SK-MEL-5 (cell line): ENCODE measurements at places on chromosomes 7 and 10. TPM values are rescaled to one million over a fixed set of nuclear protein-coding genes. Genes with fewer than 3 reads are reported as not detected.

- no peak for DNase-seq
Measured at GRCh38 chr7:7203813-7204575, 21.6 kb downstream of the C1GALT1 start.

GIMAP6 gene
- total RNA-seq = not detected in 2 replicates

DNA sequence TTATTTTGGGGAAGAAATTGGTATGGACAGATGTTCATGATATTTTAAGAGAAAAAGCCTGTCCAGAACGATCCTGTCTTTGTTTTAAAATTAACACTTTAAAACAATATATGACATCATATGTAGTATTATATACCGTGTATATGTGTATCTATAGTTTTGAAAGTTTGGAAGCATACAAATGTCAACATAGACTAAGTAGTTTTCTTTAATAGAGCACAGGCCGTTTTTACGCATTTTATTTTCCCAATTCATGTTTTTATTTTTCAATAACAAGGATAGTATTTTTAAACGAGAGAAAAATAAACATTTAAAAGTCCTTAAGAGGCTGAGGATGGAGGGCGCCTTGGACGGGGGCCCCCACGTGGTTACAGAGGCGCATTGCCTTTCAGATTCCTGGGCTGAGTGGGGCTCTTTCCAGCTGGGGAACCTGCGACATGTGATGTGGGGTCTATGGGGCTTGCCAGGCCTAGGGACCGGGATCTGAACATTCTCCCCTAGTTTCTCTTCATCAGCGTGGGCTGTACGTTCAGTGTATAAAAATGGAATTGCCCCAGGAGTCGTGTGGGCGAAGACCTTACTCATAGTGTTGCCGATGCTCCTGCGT is 127.8 kb upstream of the ZNF746 start:
- DNase-seq = peak; percentile 42

TRIM73 gene
- total RNA-seq = 0.37 and 0.50 TPM in 2 replicates

GRCh38 chr10:1097436-1097835 is 41.3 kb downstream of the WDR37 start:
- DNase-seq = no peak

DNA sequence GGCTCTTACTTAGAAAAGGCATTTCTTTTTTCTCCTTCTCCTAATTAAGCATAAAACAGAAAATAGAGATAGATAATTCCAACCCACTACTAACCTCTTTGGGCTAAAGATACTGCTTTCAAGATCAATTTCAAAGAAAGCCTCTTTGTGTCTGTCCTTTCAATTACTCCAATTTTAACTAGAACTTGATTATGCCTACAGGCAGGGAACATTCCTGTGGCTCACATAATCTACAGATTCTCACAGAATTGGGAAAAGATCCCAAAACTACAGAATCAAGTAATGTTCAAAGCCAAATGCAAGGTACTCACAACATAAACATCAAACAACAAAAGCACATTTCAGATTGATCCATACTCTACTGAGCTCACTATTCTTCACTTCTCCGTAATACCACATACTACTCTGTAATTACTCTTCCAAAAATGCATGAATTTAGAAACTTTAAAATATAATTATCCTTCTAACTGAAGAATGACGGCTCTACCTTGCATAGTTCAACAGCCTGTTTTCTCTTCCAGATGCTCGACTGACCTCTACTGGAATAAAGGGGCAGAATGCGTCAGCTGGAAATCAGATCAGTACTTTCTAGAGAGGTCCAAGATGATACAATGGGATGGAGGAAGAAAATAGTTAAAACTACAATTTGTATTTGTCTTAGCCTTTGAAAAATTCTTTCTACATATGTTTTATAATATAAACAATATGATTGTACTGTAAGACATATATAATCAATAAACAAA is 3.9 kb downstream of the MTERF1 start:
- DNase-seq = peak; percentile 73

KCNMA1 gene
- total RNA-seq = not detected in 2 replicates

GRCh38 chr7:951881-952547 is 2.5 kb downstream of the ADAP1 start:
- DNase-seq = no peak

HABP2 gene
- not detected in 2 replicates for total RNA-seq

DNA sequence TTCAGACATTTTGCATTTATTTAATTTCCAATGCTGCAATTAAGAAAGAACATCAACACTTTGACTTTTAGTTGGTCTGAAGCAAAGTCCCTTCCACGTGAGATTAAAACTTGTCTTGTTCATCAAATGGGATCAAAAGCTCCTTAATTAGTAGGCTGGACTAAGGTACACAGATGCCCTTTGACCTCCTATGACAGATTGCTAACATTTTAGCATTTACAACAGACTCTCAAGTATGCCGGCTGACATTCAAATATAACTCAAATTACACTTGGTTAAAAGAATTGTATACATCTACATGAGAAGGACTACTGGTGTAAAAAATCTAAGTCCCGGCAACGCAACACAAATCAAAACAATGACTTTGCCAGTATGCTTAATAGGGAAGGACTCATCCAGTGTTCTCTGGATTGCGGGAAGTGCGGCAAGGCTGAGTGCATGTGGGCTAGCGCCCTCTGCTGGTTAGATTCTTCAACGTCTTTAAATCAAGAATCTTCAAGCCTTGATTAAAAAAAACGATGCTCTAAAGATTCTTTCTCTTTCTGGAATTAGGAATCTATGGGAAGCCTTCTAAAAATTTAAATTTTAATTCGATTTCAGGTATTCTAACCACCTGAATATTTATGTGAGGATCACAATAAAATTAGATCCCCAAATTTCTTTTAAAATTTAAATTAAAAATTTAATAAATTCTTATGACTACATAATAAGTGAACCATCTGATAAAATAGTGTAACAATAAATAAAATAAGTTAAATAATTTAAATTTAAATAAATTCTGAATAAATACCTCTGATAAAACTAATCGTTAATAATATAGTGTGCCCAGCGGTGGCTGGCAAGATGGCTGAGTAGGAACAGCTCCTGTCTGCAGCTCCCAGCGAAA is 444.7 kb downstream of the DGKB start:
- peak; percentile 91 for DNase-seq
